ENCODE measurements at places on chromosomes 2 and 18.

DNA sequence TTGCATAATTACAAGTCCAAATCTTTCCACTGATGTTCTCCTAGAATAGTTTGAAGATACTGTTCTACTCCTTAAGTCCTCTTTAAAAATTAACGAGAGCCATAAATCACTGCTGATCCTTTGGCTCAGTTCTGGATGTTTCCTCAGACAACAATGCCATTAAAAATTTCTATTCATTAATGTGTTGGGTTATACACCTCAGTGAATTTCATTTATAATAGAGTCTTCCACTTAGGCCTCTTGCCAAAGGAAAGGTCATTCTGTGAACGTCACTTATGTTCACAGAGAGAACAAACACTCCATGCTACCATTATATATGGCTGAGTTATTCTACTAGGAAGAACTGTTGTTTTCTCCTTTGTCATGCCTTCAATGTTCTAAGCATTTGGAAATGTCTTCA lies 1472.3 kb upstream of the CELF4 start:
- no peak for DNase-seq

GRCh38 chr2:59594671-59595222 lies 958.7 kb downstream of the BCL11A start:
- no peak for DNase-seq

- DNase-seq, result peak; percentile 88
Observed at GRCh38 chr2:126776692-126777619, 121.0 kb downstream of the GYPC start.

GRCh38 chr2:60553495-60554073 lies at the start of gene BCL11A:
Gene BCL11A, minus strand, starts transcription at chr2:60553654. Its CDS starts 384 bp downstream, at chr2:60553270.
- peak; percentile 61 for DNase-seq

- no peak for DNase-seq
Observed at GRCh38 chr18:75262511-75262910, 51.9 kb downstream of the TSHZ1 start.

DNA sequence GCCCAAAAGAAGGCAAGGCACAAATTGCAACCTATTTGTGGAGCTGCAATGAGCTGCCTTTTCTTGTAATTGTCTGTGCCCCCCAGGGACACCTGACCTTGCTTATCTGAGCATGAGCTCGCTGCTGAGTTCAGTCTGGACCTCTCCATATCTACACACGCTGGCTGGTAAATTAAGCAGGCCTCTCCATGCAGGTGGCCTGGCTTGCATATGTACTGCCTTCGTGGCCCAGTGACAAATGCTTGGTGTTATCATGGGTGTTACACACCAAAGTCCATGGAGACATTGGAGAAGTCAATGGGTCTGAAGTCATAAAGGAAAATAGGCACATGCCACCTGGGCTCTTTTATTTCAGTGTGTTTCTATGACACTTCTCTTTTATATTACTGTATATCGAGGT lies 121.2 kb downstream of the IRS1 start:
- no peak for DNase-seq

- DNase-seq, result no peak
Observed at GRCh38 chr2:208648368-208648767, 241.8 kb downstream of the PTH2R start.

- DNase-seq, result no peak
Observed at GRCh38 chr2:105085525-105085924, 47.7 kb downstream of the MRPS9 start.

DNA sequence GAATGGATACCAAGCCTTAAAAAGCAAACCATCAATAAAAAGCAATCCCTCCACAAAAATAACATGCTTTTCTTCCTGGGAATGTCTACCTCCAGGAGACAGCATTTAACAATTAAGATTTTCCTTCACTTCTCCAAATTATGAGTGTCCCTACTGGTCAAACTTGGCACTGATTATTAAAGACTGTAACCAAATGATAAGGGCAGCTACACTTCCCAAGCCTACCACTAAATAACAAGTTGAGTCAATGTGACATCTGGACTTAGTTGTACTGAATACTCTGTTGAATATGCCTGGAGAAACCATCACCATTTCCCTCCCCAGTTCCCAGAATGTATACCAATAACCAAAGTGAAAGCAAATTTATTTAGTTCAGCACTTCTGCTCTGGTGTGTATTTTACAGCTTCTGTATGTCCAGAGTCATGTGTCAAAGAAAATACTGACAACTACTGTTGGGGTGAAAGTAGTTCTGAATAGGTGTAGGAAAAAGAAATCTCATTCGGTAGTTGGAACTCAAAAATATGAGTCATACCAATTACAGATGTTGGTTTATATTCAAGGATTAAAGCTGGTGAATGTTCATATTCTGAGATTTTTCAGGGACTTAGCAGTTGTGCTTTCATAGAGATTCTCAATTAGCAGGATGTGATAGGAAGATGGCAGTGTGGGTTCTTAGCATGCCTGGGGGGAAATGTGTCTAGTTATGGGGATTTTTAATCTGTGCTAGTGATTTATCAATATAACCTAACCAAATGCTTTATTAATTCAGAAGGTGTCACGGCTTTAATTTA lies 1291.6 kb upstream of the GYPC start:
- no peak for DNase-seq

GRCh38 chr2:138239902-138240491 lies 261.6 kb upstream of the SPOPL start:
- no peak for DNase-seq

- DNase-seq, result no peak
Observed at GRCh38 chr2:191178806-191179514, 28.2 kb upstream of the STAT4 start.

DNA sequence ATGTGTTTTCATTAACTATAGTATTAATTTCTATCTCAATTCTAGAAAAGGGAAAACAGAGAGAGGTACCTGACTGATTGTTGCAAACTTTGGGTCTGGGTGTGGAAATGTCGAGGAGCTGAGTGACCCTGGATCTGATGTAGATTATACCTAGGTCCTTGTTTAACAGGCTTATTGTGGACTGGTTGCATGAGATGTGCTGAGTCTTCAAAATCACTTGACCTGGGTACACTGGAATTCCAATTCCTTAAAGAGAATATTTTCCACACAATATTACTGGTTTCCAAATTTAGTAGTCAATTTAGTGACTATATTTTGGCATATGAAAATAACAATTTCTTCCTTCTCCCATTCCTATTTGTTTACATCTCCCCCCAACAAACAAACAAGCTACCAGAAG lies 13.6 kb downstream of the DUSP11 start:
- DNase-seq, result no peak

DNA sequence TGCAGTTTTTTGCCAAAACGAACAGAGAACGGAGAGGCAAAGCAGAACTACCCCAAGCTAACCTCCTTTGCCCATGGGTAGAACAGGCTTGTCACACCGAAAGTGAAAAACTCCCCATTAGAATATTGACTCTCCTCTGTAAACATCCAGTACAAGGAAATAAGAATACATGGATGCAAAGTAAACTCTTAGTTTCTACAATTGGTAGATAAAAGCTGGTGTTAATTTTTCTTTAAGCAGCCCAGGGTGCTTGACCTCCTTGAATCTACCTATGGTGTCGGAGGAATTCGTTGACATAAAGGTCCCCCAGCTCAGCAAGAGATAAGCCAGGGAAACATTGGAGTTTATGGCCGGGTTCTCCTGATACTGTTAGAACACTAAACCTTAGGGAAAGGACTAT lies 48.4 kb upstream of the DSG1 start:
- DNase-seq, result no peak

DNA sequence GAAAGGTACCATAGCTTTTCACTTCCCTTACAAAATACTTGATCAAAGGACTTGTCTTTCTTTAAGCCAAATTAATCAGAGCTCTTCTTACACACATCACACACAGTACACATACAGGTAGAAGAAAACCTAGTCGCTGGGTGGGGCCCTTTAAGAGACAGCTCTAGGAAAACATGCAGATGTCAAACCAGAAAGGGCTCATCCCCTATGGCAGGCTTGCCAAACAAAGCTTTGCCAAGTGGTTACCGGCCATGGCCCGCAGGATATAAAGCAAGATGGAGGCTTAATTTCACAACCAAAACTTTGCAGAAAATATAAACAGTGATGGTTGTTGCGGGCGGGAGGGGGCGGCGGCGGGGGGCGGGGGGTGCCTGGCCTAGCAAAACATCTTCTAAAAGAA lies 2156.0 kb upstream of the PIK3C3 start:
- DNase-seq, result no peak

GRCh38 chr2:134149904-134150303 lies 104.0 kb upstream of the MGAT5 start:
- no peak for DNase-seq

DNA sequence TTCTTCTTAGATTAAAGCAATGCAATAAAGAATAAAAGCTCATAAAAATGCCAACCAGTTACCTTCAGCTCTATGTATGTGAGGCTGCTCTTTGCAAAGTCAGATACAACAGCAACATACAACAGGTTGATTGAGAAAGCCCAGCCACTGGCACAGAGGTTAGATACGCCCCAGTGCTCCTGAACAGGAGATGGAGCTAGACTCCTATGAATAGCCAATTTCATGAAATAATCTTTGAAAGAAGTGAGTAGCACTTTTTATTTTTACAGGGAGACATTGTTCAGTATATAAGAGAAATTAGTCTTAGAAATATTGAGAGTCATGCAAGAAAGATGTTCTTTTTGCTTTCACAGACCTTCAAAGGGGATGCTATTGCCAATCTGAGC lies 362.4 kb upstream of the MEX3C start:
- no peak for DNase-seq

- DNase-seq, result no peak
Observed at GRCh38 chr2:20314562-20315501, 35.8 kb downstream of the PUM2 start.

DNA sequence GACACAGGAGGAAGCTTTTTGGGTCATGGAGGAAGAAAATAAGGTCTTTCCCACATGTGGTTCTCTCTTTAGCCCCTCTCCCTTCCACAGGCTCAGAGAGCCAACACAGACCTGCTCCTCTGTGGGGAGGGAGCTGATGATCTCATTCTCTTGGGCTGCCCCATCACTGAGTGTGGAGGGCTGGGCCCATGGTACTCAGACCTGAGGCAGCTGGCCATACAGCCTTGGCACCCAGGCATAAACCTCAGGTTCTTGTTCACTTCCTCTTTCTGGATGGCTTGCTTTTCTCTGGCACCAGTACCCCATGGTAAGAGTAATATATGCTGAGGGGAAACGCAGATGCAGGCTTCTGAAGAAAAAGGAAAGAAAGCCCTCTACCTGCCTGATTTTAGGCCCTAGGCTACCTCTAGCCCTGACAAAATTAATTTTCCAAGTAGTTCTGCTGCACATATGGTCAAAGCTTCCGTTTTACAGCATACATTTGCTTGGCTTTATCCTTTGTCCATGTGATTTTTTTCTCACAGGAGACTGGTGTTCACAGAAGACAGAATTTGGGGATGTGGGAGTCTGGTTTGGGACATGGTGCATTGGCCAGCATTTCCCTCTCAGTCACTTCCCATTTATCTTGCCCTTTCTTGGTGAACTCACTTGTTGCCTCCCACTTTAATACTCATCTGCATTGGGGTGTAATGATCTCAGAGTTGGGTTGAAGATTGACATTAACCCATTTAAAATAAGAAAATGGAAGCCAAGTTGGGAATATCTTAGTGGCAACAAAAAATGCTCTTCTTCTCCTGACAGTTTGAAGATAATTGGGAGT lies 11.1 kb downstream of the DHRS9 start:
- no peak for DNase-seq

GRCh38 chr2:189236066-189236465 lies 56.5 kb upstream of the COL5A2 start:
- no peak for DNase-seq

DNA sequence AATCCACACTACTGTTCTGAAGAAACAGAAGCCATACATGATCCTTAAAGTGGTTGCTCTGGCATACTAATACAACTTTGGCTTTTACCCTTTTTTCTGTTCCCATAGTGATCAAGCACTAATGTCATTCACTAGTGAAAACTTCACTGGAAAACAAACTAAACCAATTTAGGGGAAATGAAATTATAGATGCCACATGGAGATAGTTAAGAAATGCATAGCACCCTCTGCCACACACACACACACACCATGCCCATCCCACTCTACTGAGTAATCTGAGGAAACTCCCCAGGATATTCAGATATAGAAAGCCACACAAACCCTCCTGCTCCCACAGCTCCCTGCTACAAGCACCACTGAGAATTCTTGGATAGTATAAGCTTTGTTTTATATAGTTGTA lies 39.1 kb downstream of the SLC3A1 start:
- DNase-seq, result no peak

GRCh38 chr2:218691234-218691633 lies 19.3 kb downstream of the STK36 start:
- DNase-seq, result no peak

DNA sequence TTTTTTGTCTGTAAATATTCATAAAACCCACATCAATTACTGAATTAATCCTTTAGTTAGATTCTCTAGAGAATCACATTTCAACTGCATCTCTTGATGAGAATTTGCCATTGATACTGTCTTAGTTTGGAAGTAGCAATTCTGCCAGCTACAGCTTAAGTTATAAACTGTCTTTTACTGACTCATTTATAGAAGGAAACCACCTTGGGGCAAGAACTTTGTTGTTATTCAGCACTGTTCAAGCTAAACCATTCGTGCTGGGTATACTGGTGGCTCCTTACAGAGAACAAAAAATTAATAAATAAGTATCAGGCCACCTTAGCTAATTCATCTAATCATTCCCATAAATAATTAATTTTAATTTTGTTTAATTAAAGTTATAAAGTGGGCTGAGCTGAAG lies 1082.6 kb upstream of the CELF4 start:
- DNase-seq, result no peak

DNA sequence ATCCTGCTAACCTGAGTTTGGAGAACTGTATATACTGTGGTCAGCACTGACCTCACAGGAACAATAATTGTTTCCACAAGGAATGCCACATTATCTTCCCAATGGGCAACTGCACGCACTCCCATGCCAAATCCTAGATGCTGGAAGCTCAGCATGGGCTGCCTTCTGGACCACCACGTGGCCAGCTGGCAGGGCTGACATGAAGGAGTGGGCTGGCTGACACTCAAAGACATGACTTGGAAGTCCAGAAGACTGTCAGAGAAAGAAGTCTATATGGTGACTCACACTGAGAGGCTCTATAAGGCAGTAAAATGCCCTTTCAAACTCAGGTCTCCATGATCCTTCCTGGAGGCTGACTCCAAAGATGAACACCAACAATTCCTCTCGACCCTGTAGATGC lies 98.4 kb upstream of the RNF152 start:
- no peak for DNase-seq

GRCh38 chr2:138390316-138390945 lies 111.1 kb upstream of the SPOPL start:
- DNase-seq, result no peak

Measured in neural crest cell (in vitro differentiated cells).